ENCODE measurements at places on chromosomes 12 and 14.

DNA sequence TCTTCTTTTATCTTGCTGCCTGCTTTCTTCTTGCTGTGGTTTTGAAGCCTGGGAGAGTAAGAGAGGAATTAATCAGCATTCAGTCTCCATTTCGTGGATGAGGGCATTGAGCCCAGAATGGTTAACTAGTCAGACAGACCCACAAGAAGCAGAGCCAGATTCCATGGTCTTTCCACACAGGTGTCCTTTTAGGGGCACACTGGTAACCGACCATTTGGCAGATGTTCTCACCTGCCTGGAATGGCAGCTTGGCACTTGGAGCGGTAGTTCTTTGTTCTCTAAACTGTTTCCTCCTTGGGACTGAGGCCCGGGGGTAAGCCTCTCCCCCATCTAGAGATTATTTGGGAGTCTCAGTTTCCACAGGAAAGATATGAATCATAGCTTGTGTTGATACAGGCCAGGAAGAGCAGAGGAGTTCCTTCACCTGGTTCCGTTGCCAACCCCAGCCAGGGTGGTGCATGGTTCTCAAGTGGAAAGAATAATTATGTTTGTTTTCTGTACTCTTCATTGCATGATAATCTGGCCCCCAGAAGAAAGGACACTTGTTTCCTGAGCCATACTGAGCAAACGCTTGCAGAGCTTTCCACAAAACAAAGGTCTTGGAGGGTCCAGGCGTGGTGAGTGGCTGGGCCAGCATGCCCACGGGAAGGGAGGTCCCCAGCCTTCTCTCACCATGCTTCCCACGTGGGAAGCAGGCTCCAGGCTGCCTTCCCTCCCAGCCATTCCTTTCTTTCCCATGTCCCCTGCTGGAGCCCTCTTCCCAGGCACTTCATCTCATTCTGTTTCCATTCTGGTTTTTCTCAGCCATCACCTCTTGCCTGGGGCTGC lies 2.0 kb upstream of the KRT75 start:
- no peak for DNase-seq

- no peak for DNase-seq
Observed at GRCh38 chr12:6936636-6937480, 6.8 kb upstream of the RNU7-1 start.

DNA sequence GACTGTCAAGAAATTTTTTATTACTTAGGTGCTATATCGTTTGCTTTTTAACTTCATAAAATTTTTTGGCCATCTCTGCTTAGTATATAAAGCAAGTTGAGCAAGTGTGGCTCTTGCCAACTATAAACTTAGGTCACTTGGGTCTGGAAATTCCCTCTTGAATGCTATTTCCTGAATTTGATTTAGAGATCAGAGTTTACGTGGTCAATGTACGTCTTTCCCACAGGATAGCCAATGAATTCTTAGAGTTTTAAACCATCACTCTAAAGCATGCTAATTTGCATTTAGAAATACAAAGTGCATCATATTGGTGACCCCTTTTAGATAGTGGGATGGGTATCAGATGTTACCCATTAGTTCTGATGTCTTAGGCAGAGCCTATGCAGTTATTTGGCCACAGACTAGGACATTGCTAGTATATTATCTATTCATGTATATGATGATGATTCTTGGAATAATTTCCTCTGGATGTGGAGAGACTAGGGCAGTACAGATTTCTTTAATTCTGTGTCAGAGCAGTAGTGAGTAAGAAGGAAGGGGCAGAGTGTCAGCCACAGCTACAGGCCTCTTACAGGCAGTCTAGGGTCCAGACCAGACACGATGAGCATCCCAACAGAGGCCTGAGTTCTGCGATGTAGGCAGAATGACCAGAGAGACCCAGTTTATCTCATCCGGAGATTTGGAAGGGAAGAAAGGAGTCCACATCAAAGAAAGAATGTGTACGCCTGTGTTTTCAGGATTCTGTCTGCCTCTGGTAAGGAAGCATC lies 30.3 kb downstream of the SCN8A start:
- no peak for DNase-seq

DNA sequence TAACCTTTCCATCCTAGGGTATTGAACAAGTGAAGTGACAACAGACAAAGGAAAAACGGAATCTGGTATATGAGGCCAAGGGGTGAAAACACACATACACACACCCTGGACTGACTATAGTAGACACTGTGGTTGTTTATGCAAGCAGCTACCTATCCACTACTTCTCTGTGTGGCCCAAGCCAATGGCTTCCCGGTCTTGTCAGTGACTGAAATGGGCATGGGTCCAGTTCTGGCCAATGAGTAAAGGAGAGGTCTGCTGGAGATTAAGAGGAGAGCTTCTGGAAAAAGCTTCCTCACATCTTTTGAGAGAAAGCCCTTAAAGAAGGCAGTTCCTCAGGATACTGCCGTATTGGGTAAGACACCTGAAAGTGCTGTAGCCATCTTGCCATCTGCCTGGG lies 19.3 kb downstream of the MBIP start:
- DNase-seq = no peak

GRCh38 chr14:103702095-103702494 lies 13.2 kb downstream of the XRCC3 start:
- DNase-seq = no peak

DNA sequence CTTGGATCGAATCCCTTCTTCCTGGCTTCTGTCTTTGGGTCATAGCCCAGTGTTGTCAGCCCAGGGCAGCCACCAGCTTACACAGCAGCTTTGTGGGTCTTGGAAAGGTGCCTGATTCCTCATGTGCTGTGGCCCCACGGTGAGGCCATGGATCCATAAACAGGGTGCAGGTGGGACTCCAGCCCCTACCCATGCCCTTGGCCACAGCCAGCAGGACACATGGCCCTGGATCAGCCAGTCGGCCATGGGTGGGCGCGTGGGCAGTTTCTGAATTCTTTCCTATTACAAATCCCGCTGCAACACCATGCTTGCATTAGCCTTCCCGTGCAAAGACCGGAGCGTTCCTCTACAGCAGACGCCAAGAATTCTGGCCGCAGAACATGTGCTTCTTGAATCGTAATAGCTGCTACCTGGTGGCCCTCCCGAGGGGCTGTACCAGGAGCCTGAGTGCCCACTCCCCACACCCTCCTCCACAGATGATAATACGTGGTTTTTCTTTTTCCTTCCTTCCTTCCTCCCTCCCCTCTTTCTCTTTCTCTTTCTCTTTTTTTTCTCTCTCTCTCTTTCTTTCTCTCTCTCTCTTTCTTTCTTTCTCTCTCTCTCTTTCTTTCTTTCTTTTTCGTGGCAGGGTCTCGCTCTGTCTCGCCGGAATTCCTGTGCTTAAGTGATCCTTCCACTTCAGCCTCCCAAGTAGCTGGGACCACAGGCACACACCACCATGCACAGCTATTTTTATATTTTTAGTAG lies 2.9 kb upstream of the MMP17 start:
- DNase-seq = no peak

Measured in activated gamma-delta T cell treated with Interleukin-2 at 50 U/mL for 16 hours (primary cell).